OCI-M1 (cell line): ENCODE measurements at places on chromosomes 1 and 21.

GRCh38 chr1:238334170-238334569, 443.4 kb upstream of the ZP4 start:
- DNase-seq = no peak

DNA sequence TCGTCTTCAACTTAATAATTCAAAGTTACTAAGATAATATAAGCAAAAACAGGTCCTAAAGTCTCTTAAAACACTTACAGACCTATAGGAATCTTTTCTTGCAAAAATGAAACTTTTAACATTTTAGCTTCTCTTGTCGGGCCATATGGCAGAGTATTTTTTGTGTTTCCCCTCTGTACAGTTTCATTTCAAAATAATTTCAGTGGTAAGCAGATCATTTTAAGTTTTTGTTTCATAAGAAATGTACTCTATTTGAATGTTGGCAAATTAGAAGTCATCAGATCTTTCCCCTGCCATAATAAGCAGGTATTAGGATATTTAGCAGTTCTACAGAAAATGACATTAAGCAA, 37.9 kb downstream of the RGL1 start:
- DNase-seq = no peak

GRCh38 chr1:83511146-83511726, 487.7 kb downstream of the TTLL7 start:
- DNase-seq = no peak

DNA sequence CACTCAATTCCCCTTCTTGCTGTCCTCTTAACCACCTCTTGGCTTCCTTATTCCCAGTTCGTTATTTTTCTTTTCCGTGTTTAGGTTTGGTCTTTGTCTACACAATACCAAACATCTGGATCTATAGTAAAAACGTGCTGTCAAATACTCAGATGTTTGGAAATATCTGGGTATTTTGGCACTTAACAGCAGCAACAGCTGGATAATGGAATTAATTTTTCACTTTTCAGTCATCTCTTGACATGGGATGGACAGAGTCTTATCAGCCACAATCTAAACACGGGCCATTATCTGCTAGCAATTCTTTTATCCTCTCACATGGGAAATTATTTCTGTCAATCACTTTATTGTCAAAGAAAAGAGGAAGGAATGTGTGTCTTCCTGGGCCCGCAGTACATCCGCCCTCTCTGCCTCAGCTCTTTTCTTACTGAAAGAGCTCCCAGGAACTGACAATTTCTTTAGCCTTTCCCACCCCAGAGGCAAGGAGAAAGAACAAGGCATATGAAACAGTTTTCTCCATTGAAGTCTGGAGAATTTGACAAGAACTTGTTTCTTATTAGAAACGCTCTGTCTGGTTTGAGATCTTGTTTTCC, 13.4 kb downstream of the NHLH2 start:
- no peak for DNase-seq

DNA sequence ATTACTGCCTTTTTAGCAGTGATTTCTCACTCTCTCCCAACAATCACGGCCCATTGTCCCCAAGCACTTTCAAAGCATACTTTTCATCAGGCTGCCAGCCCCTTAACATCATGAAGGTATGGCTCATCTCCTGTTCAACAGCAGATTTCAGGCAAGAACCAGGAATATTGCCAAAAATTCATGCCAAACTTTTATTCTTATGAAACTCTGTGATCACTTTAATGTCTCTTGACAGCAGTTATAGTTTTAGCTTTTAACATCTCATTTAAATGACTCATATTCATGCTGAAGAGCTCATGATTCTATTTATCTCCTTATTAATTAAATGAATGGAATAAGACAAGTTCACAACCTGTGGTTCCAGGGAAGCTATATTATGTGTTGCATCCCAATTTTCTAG, 235.1 kb downstream of the GRIK1 start:
- no peak for DNase-seq

DNA sequence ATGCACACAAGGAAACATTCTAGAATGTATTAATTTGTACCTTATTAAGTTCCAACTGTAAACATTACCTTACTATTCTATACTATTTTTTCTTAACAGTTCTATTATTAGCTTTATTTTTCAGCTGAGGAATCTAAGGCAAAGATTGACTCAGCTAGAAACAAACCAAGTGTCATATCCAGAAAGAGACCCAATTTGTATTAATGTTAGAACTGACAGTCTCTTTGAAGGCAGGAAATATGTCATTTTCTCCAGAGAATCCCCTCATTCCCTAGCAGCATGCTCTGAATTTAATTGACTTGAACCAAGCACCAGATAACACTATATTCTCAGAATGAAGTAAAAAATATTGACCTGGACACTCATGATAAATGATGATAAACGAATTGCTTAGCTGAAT, 81.4 kb upstream of the PLPPR5 start:
- no peak for DNase-seq

- DNase-seq = no peak
Observed at GRCh38 chr1:202016811-202017748, 6.7 kb downstream of the ELF3 start.

- DNase-seq = no peak
Observed at GRCh38 chr1:210123924-210124589, 108.5 kb upstream of the SERTAD4 start.

DNA sequence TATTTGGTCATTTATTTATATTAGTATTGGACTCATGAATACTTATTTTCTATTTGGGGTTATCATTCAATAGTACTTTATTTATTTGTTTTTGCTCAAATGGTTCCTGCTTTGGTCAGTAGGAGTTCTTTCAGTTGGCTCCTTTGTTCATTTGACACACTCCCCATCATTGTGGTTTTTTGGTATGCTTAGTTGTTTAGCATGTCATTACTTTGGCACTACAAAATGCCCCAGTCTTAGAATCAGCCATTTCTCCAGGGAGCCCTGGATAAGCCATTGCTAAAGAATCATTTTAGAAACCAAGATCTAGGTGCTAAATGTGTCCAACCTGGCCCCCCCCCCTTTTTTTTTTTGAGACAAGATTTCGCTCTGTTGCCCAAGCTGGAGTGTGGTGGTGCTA, 61.7 kb upstream of the MRPS6 start:
- no peak for DNase-seq

- peak; percentile 8 for DNase-seq
Observed at GRCh38 chr1:41751804-41752513, 166.8 kb downstream of the HIVEP3 start.

- peak; percentile 48 for DNase-seq
Observed at GRCh38 chr1:186904361-186904760, 75.6 kb downstream of the PLA2G4A start.

DNA sequence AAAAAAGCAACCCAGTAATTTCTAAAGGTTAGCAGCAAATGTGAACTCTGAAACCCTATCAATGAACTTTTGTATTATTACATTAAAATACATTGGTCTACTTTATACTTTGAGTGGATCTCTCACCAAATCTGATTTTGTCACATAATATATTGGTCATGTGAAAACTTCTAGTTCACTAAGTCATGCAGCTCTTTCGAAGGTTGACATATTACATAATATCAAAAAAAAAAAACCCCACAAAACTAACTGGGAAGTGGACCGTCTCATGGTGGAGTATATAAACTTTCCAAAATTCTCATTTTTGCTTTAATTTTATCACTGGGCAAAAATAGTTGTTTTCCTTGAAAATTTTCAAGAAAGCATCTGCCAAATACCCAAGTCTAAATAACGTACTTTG, 50.4 kb downstream of the GATAD2B start:
- DNase-seq = no peak
